ENCODE measurements at places on chromosomes 12 and 14.

DNA sequence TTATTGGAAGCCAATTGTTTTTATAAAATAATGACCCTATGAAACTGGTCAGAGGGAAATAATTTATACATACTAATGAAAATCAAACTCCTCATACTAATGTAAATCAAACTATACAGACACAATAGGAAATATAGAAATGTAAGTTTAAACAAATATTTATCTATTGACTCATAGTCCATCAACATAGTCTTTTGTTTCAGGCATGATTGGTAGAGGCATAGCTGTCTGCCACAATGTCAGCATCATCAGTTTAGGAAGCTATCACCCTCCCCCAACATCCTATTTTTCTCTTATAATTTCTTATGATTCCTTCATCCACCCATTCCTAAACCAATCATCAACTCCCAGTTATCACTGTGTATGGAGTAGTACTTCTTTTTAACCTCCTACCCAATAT is 117.7 kb downstream of the SLC38A6 start:
- no peak for DNase-seq

- DNase-seq: no peak
Measured at GRCh38 chr14:69351385-69351784, 46.7 kb downstream of the ERH start.

DNA sequence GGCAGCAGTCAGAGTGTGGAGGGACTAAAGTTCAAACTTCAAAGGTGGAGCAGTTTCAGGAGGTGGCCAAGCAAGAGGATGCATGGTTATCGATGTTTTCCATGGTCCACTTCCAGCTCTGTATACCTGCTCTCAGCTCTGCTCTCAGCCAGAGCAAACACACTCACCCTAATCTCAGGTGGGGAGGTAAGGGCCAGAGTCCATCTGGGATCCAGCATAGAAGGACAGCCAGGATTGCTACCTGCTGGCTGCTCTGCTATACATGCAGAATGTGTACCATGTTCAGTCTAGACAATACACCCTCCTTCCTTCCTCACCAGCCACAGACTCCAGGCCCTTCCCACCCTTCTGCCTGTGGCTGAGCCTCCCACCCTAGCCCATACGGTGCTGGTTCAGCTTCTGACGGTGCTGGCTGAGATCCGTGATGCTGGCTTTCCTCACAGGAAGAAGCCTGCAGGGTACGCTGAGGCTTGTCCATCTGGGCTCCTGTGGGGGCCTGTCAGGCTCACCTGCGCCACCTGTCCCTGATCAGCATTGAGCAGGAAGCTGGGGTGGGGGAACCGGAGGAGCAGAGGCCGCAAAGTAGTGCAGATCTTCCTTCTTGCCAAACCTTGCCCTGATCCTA is 2.4 kb downstream of the CBLN3 start:
- DNase-seq: no peak

DNA sequence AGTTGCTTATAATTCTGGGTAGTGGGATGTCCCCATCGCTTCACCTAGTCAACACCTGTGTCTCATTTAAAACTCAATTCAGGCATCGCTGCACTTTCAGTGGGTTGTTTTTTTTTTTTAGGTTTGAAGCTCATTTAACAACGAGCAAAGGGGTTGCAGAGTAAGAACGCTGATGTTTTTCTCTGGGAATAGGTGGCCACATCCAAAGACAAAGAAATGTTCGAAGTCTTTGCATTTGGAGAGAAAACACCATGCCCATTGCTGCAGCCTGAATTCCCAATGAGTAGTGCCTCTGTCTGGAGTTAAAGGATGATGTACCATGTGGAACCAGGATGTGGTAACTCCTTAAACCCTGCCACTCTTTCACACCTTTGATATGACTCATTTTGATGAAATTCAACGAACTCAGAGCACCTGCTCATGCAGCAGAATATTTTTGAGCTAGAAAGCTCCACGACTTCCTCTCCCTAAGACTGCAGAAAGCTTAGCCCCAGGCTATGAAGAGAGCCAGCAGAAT is 35.1 kb upstream of the BATF start:
- no peak for DNase-seq

GRCh38 chr12:916240-916639 is 33.3 kb downstream of the RAD52 start:
- no peak for DNase-seq

GRCh38 chr12:24823808-24824515 is 124.9 kb downstream of the BCAT1 start:
- DNase-seq: no peak

DNA sequence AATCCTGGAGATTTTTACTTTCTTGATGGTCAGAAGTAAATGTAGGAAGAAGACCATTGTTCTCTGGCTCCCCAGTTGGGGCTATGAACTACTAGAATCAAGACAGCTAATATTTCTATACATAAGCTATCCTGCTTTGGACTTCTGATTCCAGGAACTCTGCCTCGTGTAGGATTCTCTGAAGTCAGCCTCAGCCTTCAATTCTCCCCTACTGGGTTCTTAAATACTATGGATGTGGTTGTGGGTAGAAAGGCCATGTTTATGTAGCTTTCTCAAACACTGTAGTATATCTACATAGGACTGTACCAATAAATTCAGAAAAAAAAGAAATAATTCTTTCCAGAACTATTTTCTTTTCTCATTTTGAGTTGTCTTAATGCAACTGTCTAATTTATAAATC is 302.5 kb downstream of the ITPR2 start:
- no peak for DNase-seq

DNA sequence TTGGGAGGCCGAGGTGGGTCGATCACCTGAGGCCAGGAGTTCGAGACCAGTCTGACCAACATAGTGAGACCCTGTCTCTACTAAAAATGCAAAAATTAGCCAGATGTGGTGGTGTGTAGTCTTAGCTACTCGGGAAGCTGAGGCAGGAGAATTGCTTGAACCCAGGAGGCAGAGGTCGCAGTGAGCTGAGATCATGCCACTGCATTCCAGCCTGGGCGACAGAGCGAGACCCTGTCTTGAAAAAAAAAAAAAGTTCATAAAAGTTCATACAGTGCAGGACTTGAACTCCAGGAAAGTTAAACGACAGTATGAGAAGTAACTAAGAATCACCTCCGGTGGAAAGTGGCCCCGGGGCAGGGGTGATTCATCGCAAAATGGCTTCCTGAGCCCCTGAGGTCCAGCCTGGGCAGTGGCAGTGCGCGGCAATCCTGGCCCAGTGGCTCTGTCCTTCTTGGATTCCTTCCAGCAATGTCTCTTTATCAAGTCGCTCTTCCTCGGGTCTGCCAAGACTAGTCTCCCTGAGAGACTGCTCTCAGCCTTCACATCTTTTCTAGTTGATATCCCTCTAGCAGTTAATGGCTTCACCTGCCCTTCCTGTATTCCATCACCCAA is 16.7 kb upstream of the MAP1LC3B2 start:
- DNase-seq: no peak

- no peak for DNase-seq
Measured at GRCh38 chr12:42468921-42469320, 120.6 kb downstream of the PRICKLE1 start.

DNA sequence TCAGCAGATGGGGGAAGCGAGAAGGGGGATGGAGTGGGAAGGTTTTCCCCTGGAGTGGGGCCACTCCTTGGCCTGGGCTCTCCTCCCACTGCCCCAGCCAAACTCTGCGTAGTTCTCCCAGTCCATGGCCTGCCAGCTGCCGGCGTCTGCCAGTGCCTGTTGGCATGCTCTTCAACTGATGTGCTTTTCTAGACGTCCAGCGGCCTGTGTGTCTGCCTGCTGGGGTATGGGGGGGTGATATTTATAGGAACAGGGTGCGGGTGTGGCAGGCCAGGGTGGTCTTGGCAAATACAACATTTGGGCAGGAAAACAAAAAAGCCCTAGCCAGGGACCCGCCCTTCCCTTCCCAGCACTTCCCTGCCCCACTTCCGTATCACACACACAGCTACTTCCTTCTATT is 786.3 kb upstream of the NOVA1 start:
- no peak for DNase-seq

DNA sequence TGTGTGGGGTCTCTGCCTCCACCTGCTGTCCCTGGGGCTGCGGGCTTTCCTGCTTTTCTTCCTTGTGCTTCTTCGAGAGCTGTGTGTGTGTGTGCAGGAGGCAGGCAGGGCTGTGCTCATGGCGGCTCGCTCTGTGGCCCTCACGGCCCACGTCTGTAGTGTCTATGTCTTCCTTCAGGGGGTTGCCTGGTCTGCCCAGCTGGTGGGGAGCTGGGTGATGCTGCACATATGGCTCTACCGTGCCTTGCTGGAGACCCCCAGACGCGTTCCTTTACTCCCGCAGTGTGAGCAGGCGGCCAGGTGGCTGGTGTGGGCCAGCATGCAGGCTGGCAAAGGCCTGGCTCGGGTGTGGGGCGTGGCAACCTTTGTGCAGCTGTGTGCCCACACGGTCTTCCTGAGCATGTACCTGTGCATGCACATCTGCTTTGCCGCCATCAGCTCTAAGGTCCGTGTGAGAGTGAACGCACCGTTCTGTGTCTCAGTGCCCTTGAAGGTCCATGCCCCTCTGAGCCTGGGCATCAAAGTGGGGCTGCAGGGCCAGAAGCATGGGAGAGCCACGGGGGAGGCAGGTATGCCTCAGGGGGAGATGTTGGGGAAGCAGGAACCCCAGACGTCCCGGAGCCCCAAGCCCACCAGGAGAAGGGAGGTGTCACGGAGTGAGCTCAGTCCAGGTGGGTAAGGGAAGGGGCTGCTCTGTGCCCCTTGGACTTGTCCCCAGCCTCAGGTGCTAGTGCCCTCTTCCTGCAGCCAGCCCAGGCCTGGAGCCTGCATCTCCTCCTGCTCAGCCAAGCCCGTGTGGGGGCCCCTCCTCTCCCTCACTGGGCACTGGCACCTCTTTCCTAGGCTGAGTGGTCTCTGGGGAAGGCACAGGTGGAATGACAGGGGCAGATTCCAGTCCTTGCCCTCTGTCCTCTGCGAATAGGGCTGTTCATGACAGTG is 26.4 kb downstream of the CLSTN3 start:
- no peak for DNase-seq

- DNase-seq: no peak
Measured at GRCh38 chr14:88632512-88632911, 69.7 kb downstream of the ZC3H14 start.

- DNase-seq: no peak
Measured at GRCh38 chr14:22668417-22668816, 24.3 kb upstream of the OR6J1 start.

- DNase-seq: no peak
Measured at GRCh38 chr14:70268760-70269159, 80.0 kb upstream of the SLC8A3 start.
